ENCODE measurements at places on chromosomes 5 and 9.

DNA sequence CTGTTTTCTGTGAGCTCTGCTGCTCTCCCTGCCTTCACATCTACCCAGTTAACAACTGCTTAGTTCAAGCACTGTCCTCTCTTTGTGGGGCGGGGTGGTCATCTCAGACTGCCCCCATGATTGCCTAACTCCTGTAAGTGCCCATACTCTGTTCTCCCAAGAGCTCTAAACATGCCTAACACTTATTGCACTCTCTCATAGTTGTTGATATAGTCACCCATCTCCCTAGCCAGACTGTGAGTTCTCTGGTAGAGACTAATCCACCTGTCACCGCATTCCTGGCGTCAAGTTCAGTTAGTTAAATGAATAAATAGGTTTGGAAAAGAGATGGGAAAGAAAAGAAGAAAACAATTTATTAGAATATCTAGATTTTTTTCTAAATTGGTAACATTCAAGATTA lies 18.3 kb upstream of the MUSK start:
- DNase-seq, result no peak

DNA sequence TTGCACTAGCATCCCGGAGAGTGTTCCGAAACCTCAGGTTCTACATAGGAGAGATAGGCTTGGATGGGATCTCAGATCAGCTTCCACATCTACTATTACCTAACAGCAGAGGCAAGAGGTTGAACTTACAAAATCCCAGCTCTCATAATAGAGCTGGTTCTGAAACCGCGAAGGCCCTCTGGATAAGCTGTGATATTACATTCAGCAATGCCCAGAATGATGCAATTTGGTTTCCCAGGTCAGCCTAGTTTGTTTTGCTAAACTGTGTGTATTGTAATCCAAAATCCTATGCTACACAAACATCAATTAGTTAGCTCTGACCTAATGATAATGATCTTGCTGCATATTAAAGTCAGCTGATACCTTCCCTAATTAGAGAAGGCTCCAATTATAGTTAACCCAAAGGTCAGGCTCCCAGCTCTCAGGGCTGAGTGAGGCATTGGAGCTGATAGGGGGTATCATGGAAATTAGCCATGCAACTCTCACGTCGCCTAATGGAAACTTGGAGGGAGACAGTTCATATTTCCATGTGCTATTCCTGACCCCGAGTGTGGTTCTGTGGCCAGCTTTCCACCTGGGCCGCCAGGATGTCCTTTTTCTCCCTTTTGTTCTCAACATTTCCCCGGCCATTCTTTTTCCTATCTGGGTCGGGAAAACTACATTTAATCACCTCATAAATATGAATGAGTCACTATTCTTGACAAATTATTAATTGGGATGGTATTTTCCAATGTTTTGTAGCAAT lies 278.4 kb upstream of the IRX1 start:
- no peak for DNase-seq

DNA sequence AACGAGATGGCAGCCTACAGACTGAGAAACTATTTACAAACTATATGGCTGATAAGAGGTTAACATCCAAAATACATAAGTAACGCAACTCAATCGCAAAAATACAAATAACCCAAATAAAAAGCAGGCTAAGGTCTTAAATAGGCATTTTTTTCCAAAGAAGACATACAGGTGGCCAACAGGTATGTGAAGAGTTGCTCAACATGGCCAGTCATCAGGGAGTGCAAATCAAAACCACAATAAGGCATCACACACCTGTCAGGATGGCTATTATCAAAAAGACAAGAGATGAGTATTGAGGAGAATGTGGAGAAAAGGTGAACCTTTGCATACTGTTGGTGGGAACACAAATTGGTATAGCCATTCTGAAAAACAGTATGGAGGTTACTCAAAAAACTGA lies 73.5 kb downstream of the CAMSAP1 start:
- no peak for DNase-seq

DNA sequence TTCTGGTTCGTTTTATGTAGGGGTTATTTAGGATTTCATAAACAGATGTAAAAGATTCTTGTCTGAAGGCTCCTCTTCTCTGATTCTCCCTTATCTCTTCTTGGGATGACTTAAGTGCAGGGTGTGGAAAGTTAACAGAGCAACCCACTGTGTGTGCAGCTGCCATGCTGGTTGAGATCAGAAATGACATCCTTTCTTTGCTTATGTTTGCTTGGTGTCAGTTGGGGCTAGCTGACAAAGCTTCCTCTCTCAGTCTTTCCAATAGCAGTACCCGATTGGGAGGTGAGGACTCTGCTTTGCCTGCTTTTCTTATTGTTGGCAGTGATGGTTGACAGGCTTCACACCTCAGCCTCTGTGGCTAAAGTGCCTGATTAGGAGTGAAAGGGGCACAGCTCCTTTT lies 26.5 kb downstream of the OGN start:
- peak; percentile 80 for DNase-seq

GRCh38 chr9:134377976-134378375 lies 51.7 kb downstream of the RXRA start:
- DNase-seq, result no peak

DNA sequence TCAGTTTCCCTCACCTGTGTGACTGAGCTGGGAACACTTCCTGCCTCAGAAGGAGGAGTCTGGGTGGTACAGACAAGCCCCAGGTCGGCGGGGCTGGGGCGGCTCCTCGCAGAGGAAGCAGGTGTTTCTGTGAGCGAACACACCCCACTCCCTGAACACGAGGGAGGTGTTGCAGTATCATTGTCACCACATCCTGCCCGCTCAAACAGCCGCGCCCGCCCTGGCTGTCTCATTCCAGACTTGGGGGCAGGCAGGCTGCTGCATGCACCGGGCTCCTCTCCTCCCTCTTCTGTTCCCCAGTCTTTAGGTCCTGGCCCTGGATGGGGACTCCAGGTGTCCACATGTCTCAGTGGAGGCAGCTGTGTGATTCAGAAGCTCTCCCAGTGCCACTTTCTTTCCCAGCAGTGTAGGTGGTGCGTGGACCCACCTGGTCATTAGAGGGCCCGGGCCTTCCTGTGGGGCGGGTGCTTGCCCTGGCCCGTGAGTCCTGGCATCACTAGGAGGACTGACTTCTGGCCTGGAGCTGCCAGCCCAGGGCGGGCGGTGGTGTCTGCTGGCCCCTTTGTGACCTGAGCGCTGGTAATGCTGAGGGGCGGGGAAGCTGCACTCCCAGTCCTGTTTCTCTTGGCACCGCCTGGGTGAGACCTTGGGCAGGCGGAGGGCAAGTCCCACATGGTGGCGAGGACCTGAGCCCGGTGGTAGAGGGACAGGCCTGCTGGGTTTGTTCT lies 18.3 kb upstream of the PHYHD1 start:
- no peak for DNase-seq

DNA sequence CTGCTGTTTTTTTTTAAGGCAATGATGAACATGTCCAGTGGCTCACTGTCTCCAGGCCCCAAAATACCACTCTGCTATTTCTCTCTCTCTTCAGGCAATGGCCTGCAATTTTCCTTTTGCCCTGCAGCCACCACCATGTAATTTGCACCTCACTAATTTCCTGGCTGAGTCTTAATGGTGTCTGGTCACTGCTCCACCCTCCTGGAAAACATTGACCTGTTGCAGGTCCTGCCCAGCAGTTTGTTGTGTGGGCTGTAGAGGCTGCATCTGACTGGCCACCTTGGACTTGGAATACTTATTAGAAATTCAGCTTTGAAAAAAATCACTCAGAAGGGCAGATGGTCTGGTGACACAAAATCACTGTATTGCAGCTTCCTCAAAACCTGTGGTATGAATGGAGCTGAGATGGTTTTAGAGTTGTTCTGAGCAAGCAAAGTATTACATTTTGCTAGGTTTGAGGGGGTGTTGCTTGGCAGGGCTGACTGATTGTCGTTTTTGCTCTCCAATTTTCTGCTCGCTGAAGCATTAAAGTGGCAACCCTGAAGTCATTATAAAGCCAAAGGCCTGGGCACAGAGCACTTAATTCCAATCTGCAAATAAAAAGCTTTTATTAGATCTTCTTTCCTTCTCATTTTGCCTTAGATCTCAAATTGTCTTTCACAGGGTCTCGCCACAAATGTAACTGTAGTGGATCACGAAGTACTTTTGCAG lies 134.8 kb downstream of the TMEM174 start:
- DNase-seq, result peak; percentile 35

DNA sequence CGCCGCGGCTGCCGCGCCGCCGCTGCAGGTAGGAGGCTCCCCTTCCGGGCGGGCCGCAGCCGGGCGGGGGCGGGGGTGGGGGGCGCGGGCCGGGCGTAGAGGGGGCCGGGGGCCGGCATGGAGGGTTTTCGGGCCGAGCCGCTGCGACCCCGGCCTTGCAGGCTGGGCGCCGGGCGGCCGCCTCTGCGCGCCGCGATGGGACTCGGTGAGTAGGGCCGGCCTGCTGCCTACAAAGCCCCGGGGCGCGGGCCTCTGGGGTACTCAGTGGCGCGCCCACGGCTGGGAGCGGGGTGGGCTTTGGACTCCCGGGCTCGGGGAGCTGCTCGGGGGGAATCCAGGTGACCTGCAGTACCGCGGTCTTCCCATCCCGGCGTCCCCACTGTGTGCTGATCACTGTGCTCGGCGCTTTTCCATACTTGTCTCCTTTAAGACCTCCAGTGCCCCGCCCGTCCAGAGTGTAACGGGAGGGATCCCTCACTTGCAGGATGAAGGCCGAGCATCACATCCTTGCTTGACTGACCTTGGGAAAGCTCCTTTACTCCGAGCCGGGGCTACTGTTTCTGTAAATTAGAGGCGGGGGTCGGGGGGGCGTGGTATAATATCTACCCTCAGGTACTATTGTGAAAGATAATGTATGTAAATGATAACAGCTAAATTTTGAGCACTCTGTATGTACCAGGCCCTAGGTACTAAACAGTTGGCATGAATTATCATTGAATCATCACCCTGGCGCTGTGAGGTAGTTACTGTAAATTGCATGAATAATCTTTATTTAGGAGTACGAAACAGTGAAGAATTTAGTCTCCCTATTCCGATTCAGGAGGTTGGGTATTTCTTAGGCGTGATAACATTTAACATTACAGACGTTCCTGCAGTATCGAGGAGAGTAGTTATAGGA lies 672 bp downstream of the MSANTD3 start:
- DNase-seq, result peak; percentile 66

- no peak for DNase-seq
Observed at GRCh38 chr5:177546258-177546741, 8.1 kb downstream of the FAM193B start.

- no peak for DNase-seq
Observed at GRCh38 chr5:135913713-135914626, 18.3 kb upstream of the IL9 start.

- DNase-seq, result no peak
Observed at GRCh38 chr5:56215019-56215830, 17.9 kb downstream of the ANKRD55 start.

- no peak for DNase-seq
Observed at GRCh38 chr5:40321514-40321913, 358.2 kb upstream of the PTGER4 start.

- DNase-seq, result no peak
Observed at GRCh38 chr5:42875785-42876374, 64.2 kb upstream of the SELENOP start.

DNA sequence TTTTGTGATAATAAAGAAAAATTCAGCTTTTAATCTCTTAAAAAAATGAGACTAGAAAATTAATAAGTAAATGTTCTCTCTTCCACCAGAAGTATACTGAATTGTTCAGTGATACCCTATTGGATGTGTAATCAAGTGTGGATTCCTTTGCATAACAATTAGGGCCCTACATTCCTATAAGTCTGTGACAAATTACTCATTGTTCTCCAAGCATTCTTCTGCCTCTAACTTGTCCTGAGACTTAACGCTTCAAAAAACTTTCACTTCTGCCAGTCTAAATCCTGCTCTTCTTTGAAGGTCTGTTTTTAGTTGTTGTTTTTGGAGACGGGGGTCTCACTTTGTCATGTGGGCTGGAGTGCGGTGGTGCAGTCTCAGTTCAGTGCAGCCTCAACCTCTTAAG lies 9.2 kb upstream of the DDX46 start:
- no peak for DNase-seq

- no peak for DNase-seq
Observed at GRCh38 chr5:60196385-60197113, 303.0 kb upstream of the PDE4D start.

DNA sequence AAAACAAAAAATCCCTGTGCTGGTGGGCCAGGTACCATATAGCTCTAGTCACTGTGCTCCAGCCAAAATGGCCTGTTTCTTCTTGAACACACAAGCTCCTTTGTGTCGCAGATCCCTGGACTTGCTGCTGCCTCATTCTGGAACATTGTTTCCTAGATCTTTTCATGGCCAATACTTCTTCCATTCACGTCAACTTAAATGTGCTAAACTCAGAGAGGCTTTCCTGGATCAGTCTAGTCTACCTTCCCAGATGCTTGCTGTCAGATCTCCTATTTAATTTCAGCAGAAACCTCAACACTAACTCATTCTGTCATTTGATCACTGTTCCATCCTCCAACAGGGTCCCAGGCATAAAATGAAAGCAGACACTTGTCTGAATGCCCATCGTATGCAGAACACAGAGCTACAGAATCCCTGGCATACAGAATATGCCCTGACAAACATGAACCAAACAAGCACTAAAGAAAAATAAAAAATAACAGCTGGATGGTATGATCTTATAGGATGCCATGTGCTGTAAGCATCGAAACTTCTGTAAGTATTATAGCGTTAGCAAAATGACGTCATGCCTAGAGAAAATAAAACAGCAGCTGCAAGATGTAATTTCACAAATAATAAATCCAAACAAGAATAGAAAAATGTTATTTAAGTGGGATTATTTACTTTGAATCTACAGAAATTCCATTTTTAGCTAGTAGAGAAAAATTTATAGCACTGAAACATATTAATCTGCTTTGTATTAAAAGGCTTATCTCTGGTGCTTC lies 403.7 kb upstream of the DAP start:
- no peak for DNase-seq

DNA sequence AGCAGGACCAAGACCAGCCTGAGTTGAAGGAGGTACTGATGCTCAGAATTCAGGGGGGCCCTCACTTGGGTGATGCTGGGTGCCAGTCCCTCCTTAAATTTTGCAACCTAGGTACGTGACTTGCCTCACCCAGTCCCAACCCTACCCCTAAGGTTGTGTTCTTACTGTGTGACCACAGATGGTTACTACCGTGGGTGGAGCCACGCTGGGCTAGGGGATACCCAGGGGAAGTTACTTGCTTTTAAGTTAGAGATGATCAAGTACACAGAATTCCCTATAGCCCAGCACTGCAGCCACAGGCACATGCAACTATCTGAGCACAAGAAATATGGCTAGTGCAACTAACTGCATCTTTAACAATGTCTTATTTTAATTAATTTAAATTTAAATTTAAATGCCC lies 32.9 kb downstream of the NXNL2 start:
- DNase-seq, result no peak

GRCh38 chr9:36659500-36659899 lies 86.8 kb downstream of the MELK start:
- no peak for DNase-seq

DNA sequence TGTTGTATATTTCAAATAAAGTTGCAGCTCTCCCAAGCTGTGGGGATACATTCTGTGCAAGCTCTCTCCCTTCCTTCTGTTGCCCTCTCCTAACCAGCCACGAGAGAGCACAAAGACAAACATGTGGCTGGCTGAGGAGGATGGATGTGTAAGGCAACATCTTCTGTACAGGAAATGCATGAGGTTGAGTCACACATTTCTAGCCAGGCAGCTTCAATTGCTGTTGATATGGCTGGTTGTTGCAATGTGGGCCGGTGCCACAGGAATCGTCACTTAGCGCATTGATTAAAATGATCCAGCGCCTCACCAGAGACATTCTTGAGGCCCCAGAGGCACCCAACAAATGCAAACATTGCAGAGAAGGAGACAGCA lies 207.1 kb downstream of the ICE1 start:
- no peak for DNase-seq

GRCh38 chr9:128275198-128276007 lies at the start of gene GOLGA2:
TSS of gene GOLGA2 (minus strand) at chr9:128276007. CDS start at chr9:128275976, 31 bp downstream.
- DNase-seq, result peak; percentile 4
